Lower lobe of right lung (tissue), 2 donors: ENCODE measurements at places on chromosomes 6 and 20.

DNA sequence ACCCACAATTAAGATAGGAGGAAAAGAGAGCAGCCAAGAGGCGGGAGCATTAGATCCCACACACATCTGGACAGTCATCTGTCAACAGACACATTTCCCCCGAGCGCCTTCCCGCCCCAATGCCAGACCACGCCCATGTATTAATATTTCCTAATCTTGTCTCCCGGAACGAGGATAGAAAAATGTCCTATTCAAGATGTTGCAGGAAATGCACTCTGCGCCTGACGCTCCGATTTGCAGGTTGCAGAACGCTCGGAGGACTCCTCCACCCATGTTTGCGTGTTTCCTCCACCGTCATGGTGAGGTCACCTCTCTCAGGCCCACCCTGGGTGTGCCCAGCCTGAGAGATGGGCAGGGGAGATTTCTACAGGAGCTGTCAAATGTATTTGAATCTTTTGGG lies 215.2 kb downstream of the TAF4 start:
- no peak for DNase-seq

DNA sequence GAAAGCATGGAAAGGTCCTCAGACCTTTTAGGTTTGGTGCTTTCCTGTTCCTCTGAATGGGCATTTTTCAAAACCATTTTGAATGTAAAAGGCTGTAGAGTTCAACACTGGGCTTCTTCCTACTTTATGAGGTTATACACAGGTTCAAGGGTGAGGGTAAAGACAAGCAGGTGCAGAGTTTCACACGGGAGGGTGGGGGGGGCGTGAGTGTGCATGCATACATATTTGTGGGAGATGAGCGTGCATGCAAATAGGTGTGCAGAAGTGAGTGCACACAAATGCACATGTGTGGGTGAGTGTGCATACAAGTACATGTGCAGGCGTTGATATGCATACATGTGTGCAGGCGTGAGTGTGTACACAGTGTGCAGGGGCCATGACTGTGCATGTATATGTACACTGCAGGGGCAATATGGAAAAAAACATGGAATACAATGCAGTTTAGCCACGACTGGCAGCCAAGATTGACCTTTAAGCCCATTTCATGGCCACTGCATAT lies 183.1 kb downstream of the GMPR start:
- no peak for DNase-seq

- DNase-seq: no peak
Observed at GRCh38 chr6:141482796-141483597, 649.7 kb upstream of the GJE1 start.

- no peak for DNase-seq
Observed at GRCh38 chr6:151288712-151289398, 49.1 kb downstream of the AKAP12 start.

DNA sequence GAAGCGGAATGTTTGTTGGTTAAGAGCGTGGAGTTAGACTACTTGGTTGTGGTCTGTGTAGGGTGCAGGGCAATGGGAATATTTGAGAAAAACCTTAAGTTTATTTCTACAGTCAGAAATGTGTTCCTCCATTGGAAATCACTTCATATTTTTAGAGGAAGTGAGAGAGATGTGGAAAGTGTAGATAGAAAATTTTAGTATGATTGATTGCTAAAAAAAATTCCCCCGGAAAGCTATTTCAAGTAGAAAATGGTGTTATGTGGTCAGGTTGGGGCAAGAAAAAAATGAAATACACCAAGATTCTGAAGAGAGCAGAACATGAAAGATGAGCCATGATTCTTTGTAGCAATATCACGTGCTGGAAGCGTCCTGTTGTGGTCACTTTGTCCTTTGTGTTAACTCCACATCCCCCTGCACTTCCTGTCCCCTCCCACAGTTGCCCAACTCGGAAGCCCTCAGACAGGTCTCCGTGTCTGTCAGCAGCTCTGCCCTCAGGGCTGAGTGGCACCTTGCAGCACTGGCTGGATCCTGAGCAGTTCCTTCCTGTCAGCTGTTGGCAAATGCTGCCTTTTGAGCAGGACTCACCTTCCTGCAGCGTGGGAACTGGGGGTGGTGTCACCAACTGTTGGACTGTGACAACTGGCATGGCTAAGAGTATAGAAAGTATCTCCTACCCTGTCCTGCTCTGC lies 137.5 kb upstream of the SLC24A3 start:
- peak; percentile 63 for DNase-seq

GRCh38 chr20:33677991-33678702 lies 3.9 kb upstream of the NECAB3 start:
- DNase-seq: no peak

GRCh38 chr6:128156321-128157111 lies 255.7 kb upstream of the THEMIS start:
- no peak for DNase-seq

GRCh38 chr20:51715163-51715855 lies 52.9 kb downstream of the ATP9A start:
- no peak for DNase-seq

DNA sequence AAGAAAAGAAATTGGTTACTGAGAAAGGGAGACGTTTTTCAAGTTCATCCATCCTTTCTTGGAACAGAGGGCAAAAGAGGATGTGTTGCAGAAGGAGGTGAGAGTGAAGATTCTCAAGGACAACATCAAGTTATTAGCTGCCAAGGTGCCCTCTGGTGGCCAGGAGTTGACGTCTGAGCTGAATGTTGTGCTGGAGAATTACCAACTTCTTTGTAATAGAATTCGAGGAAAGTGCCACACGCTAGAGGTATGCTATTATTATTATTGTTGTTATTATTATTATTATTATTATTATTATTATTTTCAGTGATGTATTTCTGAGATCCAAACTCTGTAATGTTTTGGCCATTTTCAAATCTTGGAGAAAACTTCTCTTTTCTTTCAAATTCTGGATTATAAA lies 197.0 kb downstream of the UTRN start:
- peak; percentile 73 for DNase-seq

GRCh38 chr6:52243282-52243893 lies 912 bp downstream of the IL17F start:
- no peak for DNase-seq

DNA sequence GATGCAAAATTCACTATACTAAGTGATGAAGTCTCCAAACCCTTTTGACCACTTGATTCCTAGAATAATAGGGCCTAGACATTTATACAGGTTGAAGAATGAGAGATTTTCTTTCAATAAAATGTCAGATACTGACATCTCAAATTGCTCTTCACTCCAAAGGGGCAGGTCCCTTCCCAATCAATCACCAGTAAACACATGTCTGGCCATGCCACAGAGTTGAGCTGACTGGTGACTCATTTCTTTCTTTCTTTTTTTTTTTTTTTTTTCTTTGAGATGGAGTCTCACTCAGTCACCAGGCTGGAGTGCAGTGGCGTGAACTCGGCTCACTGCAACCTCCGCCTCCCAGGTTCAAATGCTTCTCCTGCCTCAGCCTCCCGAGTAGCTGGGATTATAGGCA lies 388.6 kb upstream of the BTBD3 start:
- no peak for DNase-seq

DNA sequence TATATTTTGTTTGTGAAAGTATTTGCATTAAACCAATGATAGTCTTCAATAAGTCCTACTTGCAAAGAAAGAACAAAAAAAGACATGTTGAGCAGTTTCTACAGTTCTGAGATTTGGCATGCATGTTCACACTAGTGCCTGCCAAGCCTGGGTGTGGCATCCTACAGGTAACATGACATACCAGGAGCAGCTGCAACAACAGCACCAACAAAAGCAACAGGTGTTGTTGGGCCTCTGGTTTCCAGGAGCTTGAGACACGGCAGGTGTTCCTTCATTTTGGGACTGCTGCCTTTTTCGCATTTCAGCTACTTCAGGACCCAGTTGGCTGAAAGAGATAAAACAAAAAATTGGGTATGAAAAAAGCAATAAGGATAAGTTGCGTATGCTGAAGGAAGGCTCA lies 41.2 kb upstream of the MTRF1L start:
- DNase-seq: no peak

DNA sequence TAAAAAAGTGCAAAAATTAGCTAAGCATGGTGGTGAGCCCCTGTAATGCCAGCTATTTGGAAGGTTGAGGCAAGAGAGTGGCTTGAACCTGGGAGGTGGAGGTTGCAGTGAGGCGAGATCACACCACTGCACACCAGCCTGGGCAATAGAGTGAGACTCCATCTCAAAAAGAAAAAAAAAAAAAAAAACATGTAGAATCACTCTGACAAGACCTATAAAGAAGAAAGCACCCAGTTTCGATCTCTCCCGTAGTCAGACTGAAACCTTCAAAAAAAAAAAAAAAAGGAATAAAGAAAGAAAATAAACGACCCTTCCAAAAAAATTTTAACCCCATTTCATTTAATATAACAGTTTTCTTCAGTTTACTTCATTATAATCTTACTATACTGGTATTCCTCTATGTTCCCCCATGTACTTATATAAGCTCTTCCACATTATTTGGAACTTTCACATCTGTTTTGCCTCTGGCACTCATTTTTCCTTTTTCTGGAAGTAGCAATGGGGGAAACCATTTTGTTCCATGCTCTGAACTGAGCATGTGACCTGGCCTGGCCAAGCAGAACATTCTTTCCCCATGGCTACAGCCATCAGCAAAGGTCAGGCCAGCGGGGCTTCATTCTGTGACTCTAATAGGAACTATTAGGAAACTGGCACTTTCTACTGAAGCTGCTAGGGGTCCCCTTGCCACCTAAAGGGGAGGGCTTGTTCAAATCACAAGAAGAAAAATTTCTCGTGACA lies 9.6 kb downstream of the SLC18B1 start:
- no peak for DNase-seq

DNA sequence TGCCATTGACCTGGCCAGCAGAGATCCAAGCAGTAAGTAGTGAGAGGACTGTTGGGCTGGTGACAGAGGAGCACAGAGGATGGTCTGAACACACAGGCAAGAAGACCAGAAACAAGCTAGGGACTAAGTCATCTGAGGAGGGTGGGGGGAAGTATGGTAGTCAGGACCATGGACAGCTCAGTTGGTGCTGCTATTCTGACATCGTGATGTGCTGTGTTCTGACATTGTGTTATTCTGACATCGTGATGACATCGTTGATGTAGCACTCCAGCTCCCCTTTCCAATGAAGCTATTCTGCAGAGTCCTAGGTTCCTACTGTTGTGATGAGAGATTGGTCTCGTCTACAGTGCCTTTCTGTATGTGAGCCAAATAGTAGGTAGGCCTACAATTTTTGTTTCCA lies 28.7 kb downstream of the CFAP206 start:
- DNase-seq: no peak

DNA sequence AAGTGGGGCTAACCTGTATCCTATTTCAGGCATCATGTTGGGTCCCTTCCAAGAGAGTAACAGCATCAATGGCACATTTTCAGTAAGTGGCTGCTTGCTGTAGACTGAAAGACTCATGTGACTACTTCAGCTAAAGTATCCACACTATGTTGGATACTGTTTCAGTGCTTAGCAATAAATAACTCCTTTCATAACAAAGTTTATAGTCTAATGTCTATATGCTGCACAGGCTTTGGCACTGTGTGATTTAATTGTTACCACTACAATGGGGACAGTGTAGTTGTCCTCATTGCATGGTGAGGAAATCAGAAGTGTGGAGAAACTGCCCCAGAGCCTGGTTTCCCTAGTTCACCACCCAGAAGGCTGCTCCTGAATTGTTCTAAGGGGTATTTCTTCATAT lies 318.0 kb upstream of the PTCHD4 start:
- no peak for DNase-seq

DNA sequence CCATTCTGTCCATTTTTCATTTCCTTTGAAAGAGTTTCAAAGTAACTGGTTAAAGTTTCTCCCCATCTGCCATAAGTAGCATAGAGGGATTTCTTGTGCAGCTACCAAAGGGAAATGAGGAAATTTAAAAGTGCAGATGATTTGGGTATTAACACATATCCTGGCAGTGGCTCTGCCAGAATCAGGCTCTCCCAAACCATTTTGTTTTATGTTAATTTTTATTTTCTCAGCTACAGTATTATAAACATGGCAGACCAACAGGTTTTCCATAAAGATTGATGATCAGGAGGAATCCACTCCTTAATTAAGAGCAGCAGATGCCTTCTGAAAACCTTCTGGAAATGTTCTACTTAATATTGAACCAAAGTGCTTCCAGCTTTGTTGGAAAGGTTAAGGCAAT lies 13.9 kb downstream of the PLCB4 start:
- DNase-seq: no peak

GRCh38 chr6:85096976-85097375 lies 332.6 kb upstream of the TBX18 start:
- no peak for DNase-seq

- peak; percentile 58 for DNase-seq
Observed at GRCh38 chr20:57999465-58000111, 228.9 kb downstream of the ANKRD60 start.

- DNase-seq: no peak
Observed at GRCh38 chr6:31450751-31451150, 47.2 kb upstream of the MICB start.

DNA sequence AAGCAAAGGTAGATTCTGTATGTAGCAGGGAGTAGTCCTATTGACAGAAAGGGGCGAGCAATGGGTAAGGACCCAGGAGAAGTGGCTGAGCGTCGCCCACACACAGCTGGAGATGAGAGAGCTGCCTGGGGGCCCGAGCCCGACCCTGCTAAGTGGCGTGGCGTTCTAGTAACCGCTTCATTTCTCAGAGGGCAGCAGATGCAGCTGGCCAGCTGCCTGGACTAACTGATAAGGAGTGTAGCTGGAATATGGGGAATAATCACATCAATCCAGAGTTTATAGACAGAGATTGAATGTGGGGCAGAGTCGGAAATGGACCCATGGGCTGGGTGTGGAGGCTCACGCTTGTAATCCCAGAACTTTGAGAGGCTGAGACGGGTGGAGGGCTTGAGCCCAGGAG lies 64.4 kb downstream of the EZR start:
- no peak for DNase-seq
